Epithelial cell of proximal tubule (primary cell): ENCODE measurements at places on chromosomes 4 and X.
A peak's percentile ranks its signal among the peaks of the same experiment; 100 is the strongest.

- DNase-seq: no peak
These were observed 115.7 kb upstream of the LSM6 start for GRCh38 chr4:146059865-146060264.

GRCh38 chr4:99324979-99325378, 3.8 kb upstream of the ADH1B start:
- DNase-seq: no peak

DNA sequence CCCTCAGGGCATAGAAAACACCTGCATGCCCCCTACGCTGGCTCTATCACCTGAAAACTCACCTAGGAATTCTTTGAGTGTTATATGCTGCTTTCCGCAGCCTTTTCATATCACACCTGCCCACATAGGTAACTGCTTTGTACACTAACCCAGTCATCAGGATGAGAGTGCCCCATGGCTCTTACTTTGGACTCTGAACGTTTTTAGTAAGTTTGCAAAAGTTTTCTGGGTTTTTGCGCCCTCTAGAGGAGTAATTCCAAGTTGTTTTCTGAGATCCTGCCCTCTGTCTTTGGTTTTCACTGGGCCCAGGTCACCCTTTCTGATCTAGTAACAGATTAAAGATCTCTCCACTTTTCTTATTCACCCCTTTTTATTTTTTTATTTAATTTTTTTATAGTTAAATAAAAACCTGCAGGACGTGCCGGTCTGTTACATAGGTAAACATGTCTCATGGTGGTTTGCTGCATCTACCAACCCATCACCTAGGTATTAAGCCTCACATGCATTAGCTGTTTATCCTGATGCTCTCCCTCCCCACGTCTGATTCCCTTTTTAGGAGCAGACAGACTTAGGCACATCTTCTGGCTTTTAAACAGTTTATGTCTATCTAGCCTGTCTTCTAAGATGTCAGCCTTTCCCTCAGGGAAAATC, 139.2 kb downstream of the NWD2 start:
- DNase-seq: no peak

DNA sequence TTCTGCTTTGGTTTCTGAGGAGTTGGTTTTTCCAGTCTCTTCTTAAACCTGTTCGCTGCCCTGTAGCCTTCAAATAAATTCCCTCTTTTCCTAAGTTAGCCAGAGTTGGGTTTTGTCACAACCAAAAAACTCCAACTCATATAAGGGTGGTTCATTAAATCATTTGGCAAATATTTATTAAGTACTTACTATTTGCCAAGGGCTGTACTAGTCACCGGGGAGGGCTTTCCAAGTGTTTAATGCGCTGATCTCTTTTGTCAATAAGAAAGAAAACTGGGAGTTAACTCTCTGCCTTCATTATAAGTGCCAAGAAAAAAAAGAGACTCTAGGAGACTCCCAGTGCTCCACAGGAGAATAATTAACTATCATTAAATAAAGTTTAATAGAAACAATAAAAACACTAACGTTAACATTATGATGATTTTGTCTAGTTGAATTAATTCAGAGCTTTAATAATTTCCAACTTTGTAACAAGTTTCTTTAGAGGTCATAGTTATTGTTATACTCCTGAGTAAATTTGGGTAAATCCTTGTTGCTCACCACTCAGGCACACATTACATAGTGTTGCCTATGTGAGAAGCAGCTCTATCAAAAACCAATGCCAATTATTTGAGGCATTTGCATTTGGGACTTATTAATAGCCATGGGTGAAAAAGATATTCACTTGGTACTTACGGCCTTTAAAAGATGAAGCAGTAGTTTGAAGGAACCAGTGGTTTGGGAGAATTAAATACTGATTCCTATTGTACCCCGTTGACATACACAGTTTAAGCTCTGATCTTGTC, 122.5 kb upstream of the TEX13D start:
- no peak for DNase-seq

DNA sequence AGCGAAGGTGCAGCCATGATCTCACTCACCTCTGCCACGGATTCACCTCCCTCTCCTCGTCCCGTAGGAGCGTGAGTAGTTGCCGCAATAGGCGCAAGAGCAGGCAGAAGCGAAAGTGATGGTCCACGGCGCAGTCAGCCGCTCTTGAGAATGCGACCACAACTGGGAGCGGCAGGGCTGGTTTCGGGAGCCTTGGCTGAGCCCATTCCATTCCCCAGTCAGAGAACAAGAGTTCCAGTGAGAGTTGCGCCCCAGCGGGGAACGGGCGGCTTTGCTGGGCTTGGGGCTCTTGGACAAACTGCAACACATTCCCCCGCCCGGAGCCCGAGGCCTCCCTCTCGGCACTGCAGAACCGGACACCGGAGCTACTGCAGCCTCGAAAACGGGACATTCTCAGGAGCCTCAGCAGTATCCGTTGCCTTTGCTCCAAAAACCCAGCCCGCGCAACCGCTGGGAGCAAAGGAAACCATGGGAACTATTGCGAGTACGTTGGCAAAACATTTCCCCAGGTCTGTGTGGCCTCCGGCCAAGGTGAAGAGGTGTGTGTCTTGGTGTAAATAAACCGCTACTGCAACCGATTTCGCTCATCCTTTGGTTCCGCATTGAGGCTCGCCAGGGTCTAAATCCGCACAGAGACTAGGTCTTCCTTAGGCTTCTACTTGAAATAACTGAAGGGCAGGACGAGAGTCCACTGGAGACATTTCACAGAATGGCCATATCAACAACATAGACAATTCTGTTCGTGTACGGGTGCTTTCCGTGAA, 5.7 kb upstream of the ZBTB33 start:
- DNase-seq: peak; percentile 52

DNA sequence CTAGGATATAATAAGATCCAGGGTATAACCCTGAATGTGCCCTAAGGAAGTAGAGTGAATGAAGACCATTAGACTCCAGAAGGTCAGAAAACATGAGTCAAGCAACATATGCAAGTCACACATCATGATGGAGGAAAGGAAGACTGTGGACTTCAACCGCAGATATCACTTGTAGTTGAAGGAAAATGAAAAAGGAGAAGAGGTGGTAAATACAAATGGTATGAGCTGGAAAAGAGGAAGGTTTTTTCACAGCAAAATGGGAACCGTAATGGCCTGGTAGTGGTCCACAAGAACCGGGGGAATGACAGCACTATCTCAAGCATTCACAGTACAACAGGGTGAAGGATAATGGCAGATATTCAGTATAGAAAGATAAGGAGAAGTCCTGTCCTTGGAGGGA, 5.2 kb upstream of the SCFD2 start:
- no peak for DNase-seq

- no peak for DNase-seq
These were observed 27.6 kb upstream of the INTU start for GRCh38 chr4:127604949-127605709.

DNA sequence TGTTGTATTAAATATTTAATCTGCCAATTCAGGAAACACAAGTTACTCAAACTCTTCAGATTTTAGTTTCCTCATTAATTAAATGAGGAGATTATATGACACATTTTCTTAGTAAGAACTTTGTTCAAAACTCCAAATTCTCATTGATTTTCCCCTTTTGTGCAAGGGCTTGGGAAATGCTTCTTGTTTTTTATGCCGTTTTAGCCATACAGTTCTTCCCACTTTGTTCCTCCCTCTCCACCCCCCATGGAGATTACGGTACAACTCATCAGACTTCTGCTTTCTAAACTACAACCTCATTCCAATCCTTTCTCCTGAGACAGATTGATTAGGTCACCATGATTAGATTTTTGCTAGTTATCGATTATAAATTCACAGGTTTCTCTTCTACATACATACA, 10.9 kb upstream of the BBS7 start:
- no peak for DNase-seq

- DNase-seq: no peak
These were observed 329 bp downstream of the TBC1D14 start for GRCh38 chr4:6909970-6910339.

DNA sequence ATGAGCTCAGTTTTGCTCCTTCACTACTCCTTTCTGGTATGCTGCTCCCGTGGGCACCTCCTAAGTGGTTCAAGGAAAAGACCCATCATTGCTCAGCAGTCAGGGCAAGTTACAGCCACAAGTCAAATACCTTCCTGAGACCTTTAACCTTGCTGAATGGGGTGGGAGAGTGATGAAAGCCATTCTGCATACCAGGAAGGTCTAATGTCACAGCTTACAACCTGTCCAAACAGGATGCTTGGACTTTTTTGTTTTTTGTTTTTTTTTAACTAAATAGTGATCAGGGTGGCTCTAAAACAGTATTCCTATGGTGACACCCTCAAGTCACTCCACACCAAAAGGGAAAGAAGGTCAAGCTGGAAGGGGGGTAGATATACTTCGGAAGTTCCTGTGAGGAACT, 93.1 kb downstream of the GPC3 start:
- no peak for DNase-seq

- no peak for DNase-seq
These were observed 85.7 kb downstream of the DIAPH2 start for GRCh38 chrX:96770315-96770714.

DNA sequence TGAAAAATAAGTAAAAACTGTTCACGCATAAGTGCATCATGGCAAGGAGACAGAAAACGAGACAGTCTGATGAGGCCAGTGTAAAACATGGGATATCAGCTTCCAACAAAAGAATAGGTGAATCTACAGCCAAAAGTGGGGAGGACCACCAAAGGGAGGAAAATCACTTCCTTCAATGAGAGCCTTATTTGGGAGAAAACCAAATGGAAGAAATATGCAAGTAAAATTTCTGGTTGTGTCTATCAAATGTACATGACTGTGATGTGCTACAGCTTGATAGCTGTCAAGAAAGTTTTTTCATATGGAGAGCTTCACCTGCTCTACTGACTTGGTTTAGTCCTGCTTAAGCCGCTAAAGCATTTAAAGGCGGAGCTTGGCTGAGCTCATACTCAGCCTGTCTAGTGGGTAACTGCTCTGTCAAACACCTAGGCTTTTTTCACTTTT, 66.2 kb downstream of the MAGEA1 start:
- peak; percentile 9 for DNase-seq

- peak; percentile 87 for DNase-seq
These were observed 101.5 kb downstream of the MGST2 start for GRCh38 chr4:139767168-139767567.

DNA sequence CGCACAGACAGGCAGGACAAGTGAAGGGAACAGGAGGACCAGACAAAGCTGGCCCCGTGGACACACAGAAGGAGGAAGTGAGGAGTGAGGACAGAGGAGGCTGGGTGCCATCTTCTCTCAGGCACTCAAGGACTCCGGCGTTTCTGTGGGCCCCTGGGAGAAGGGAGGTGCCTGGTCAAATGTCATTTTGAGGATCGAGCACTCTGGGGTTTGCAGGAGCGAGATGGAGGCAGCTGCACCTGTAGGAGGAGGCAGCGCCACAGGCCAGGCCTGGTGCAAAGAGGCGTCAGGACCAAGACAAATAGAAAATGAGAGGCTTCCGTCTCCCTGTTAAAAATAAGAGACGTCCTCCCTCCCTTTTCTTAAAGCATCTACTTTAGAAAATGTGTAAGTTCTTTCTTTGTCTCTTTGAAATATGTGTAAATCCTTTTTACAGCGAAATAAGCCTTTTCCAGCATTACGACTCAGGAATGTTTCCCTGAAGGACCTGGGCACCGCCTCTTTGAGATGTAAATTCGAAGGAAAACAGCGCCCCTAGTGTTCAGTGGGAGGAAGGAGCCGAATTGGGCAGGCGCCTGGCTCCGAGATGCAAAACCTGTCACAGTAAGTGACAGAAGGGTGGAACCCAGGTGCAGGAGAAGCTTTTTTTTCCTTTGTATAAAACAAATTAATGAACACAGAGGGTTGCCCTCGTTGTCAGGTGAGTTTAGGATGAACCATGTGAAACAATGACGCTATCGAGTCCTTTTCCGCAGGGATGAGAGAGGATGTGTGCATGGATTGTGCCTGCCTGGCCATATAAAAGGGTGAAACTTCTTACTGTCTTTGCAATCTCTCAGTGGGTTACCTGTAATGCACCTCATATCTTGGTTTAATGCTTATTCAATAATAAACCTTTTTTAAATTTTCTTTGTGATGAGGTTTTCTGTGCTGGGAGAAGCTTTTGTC, 1.4 kb upstream of the C4orf50 start:
- peak; percentile 19 for DNase-seq

DNA sequence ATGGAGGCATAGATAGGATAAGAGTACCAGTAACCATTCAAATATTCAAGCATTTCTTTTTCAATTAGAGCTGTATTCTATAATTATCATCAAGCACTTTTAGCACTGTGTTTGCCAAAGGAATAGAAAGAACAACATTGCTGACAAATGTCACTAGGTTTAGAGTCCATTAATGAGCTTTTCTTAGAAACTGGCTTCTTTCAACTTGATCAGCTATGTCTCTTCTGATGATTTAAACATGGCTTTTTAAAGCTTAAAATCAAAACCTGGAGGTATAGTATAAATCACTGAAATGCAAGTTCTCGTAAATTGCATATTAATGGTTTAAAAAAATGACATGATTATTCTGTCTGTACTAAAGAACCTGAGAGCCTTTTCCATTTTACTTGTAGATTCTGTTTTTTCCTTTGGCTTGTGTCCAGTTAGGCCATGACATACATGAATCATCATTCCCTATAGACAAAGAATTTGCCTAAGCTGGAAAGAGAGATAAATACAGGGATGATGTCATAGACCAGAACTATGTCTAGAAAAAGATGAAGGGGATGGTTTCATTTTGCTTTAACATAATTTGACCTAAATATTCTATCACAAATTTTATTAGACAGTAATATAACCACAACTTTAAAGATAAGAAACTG, 340.1 kb upstream of the CTSO start:
- no peak for DNase-seq

- DNase-seq: no peak
These were observed 98.2 kb downstream of the FRYL start for GRCh38 chr4:48681856-48682255.

- DNase-seq: no peak
These were observed 484.1 kb upstream of the CPEB2 start for GRCh38 chr4:14518136-14518535.

DNA sequence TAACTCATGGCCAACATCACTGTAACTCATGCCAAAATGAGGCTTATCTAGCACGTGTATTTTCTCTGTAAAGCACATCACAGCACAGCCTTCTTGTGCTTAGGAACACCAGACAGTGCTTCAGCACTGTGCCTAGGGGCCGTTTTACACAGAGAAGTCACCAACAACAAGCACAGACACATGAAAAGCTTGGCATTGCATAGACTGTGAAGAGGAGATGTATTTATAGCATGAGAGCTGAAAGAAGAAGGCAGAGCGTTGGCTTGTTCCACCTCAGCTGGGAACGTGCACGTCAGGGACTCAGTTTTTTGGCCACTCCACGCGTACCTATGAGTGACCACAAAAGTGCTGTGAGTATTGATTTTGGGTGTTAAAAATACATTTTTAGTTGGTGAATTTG, 116.3 kb upstream of the SFRP2 start:
- DNase-seq: no peak

DNA sequence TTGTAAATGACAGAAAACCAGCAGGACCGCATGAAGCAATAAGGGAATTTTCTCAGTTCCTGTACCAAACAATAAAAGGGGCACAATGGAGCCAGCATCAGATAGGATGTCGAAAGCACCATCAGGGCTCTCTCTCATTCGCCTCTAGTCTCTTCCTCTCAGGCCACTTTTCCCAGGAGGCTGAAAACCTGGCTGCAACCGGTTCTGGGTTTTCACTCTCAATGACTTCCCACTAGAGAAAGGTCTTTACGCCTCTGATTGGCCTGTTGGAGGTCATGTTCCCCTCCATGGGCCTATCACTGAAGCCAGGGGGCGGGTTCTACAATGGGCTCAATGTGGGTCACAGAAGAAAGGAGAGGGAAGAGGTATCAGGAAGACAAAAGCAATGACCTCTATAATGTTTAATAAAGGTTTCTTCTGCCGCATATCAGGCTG, 29.3 kb downstream of the ZNF827 start:
- peak; percentile 71 for DNase-seq

GRCh38 chr4:770022-770421, 55.9 kb downstream of the CPLX1 start:
- DNase-seq: no peak

GRCh38 chrX:63934160-63934559, 149.1 kb upstream of the ARHGEF9 start:
- DNase-seq: no peak
